ENCODE measurements at places on chromosomes 2 and 18. TPM values are rescaled to one million over a fixed set of nuclear protein-coding genes. Genes with fewer than 3 reads are reported as not detected.

The ADAM23 gene
- total RNA-seq, result 28.1 TPM

- H3K27ac ChIP-seq, result no peak overlapping the region
- no peaks in the 10 kb centered on the region for H3K27me3 ChIP-seq
- H3K4me1 ChIP-seq, result no peaks in the 10 kb centered on the region
- no peak overlapping the region for H3K4me3 ChIP-seq
- DNase-seq, result no peak
- H3K36me3 ChIP-seq, result no peaks in the 10 kb centered on the region
Observed at GRCh38 chr2:26442301-26442700, 35.6 kb downstream of the OTOF start.

The GULP1 gene
- total RNA-seq, result not detected

DNA sequence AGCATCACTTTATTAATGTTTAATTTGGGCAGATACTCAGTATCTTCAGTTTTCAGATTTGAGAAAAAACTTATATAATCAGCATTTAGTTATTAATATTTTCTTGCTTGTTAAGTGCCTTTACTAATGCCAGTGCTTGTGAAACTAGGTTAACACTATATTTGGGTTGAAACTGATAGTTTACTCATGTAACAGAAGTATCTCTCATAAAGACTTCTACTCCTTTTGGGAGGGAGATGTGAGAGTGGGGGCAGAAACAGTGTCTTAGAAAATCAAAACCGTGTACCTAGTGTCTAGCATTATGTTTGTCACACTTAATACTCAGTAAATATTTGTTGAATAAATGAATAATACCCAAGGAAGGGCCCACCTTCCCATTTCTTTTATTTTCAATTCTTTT, 129.5 kb downstream of the MSTN start:
- no peaks in the 10 kb centered on the region for H3K27me3 ChIP-seq
- H3K36me3 ChIP-seq, result no peaks in the 10 kb centered on the region
- no peak for DNase-seq
- H3K4me1 ChIP-seq, result no peaks in the 10 kb centered on the region
- H3K27ac ChIP-seq, result no peak overlapping the region
- no peak overlapping the region for H3K4me3 ChIP-seq

- H3K4me3 ChIP-seq, result no peak overlapping the region
- H3K4me1 ChIP-seq, result peaks cover 39% of the 10 kb centered on the region
- no peak overlapping the region for H3K27ac ChIP-seq
- no peak for DNase-seq
Observed at GRCh38 chr2:112255875-112256274, 1.0 kb upstream of the ZC3H8 start.

GRCh38 chr2:30684516-30684915, 122.7 kb downstream of the CAPN13 start:
- DNase-seq, result no peak
- H3K27ac ChIP-seq, result no peak overlapping the region
- H3K36me3 ChIP-seq, result no peaks in the 10 kb centered on the region
- H3K4me1 ChIP-seq, result no peaks in the 10 kb centered on the region
- H3K27me3 ChIP-seq, result no peaks in the 10 kb centered on the region

DNA sequence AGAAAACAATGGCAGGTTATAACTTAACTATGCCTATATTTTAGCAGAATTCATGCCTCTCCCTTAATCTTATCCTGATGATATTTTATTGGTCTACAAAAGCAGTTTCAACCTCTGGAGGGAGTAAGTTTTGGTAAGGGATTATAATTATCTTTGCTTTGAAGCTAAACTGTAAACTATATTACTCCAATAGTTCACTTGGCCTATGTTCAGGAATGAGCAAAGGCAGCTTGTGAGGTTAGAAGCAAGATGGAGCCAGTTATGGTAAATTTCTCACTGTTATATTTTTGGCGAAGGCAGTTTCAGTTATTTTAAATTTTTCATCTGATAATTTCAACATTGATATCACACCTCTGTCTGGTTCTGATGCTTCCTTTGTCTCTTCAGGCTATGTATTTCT, 192.5 kb upstream of the RGPD4 start:
- no peaks in the 10 kb centered on the region for H3K4me1 ChIP-seq
- H3K4me3 ChIP-seq, result no peak overlapping the region
- no peak overlapping the region for H3K27ac ChIP-seq
- no peak for DNase-seq
- no peaks in the 10 kb centered on the region for H3K27me3 ChIP-seq
- H3K36me3 ChIP-seq, result no peaks in the 10 kb centered on the region

GRCh38 chr2:32947076-32947483, 327 bp downstream of the LTBP1 start:
- H3K27ac ChIP-seq, result no peak overlapping the region
- H3K27me3 ChIP-seq, result no peaks in the 10 kb centered on the region
- H3K4me3 ChIP-seq, result peak overlapping the region; percentile 50
- no peaks in the 10 kb centered on the region for H3K36me3 ChIP-seq
- H3K4me1 ChIP-seq, result no peaks in the 10 kb centered on the region
- DNase-seq, result no peak

The WDFY1 gene
- 37.7 TPM for total RNA-seq

The IL1B gene
- 1.3 TPM for total RNA-seq

The TNFRSF11A gene
- 1.3 TPM for total RNA-seq

DNA sequence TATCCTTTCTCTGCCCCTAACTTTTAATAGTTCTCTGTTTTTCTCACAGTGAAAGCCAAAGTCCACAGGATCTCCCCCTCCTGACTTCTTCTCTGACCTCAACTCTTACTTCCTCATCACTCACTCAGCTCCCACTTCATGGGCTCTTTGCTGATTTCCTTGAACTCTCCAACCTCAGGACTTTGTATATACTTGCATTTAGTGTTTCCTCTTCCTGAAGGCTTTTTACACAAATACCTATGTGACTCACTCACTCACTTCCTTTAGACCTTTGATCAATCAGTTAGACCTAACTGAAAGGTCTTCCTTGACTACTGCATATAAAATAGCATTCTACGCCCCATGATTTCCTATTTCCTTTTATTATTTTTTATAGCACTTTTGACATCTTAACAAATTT, 233.1 kb upstream of the MEX3C start:
- no peak overlapping the region for H3K27ac ChIP-seq
- H3K4me3 ChIP-seq, result no peak overlapping the region
- H3K4me1 ChIP-seq, result no peaks in the 10 kb centered on the region
- no peaks in the 10 kb centered on the region for H3K27me3 ChIP-seq

GRCh38 chr2:241568726-241569125, 10.2 kb downstream of the BOK start:
- no peaks in the 10 kb centered on the region for H3K36me3 ChIP-seq
- H3K27ac ChIP-seq, result no peak overlapping the region

DNA sequence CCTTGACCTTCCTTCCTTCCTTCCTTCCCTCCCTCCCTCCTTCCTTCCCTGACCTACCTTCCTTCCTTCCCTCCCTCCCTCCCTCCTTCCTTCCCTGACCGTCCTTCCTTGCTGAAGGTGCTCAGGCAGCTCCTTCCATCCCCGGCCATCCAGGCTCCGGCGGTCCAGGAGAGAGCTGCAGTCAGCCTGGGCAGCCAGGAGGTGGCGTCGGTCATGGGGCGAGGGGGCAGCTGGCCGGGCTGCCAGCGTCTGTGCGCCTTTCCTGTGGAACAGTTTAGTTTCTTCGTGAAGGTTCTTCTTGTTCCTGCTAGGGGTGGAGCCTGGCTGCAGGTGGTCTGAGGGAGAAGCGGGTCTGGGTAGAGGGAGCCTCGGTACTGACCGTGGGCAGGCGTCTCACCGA, 15.7 kb downstream of the GPR35 start:
- H3K4me1 ChIP-seq, result peaks cover 6% of the 10 kb centered on the region
- H3K27me3 ChIP-seq, result no peaks in the 10 kb centered on the region
- H3K27ac ChIP-seq, result no peak overlapping the region
- no peak for DNase-seq

The ZBTB7C gene
- not detected for total RNA-seq

DNA sequence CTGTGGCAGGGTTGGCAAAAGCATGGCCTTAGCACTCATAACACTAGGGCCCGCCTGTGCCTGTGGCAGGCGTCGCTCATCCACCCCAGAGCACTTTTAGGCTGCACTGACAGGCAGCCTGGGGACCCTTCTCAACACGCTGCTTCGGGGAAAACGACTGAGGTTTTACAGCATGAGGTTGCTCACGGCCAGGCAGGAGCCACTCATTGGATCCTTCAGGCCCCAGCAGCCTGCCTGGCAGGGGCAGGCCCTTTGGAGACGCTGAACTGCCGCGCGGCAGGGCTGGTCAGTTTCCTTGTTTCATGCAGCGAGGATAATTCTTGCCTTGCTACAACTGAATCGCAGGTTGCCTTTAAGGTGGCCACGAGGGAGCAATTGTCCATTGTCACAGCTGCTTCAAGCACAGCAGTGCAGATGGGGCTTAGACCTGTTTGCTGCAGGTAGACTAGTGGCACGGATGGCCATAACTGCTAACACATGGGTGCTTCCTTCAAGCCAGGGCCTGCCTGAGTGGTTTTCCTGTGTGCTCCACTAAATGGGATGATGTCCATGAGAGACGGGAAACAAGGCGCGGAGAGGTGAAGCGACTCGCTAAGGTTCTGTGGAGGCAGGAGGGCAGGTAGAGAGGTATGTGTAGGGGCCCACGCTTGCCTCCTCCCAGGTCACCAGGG, 49.9 kb upstream of the HS6ST1 start:
- H3K27ac ChIP-seq, result no peak overlapping the region
- H3K4me1 ChIP-seq, result peaks cover 11% of the 10 kb centered on the region
- H3K27me3 ChIP-seq, result no peaks in the 10 kb centered on the region
- no peak for DNase-seq

DNA sequence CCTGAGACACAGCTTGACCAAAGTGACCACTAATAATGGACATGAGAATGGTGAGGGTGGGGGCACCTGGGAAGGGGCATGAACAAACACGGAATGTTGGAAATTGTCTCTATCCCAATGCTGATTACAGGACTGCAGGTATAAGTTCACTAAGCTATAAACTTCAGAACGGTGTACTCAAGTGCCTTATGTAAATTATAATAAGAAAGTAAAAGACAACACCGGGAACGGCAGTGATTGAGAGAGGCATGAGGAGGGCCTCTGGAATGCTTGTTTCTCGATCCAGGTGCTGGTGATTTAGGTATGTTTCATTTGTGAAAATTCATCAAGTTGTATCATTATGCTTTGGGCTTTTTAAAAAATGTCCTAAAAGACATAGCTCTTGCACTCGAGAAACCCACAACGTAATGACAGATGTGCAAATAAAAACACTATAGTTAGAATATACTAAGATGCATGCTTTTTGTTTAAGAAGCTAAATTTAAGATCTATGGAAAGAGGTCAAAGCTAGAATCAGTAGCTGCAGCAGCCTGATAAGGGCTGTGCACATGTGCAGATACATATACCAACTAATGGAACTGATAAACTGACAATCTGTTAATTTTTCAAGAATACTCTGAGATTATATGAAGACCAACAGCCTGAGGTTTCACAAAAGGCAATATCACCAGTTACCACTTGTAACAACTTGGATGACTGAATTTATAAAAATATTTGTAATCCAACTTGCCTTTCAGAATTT, 7.6 kb downstream of the HIBCH start:
- no peak overlapping the region for H3K27ac ChIP-seq
- no peaks in the 10 kb centered on the region for H3K27me3 ChIP-seq
- no peaks in the 10 kb centered on the region for H3K4me1 ChIP-seq
- no peak overlapping the region for H3K4me3 ChIP-seq

The PLA2R1 gene
- not detected for total RNA-seq

DNA sequence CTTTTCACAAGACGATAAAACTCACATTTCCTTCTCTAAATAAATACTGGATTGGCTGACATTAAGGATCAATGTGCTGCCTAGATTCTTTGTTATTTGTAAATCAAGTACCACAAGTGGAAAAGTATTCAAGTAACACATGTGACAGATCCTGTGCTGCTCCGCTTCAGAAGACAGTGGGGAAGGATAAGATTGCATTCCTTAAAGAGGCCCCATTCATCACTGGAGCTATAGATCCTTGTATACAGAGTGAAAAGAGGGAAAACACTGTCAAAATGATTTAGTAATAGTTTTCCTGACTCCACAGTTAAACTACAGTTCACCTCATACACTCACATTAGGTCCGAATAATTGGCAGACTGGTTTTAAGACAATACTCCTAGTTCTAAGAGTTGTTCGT, 108.0 kb upstream of the CSRNP3 start:
- DNase-seq, result no peak
- H3K4me1 ChIP-seq, result no peaks in the 10 kb centered on the region
- no peaks in the 10 kb centered on the region for H3K36me3 ChIP-seq
- no peak overlapping the region for H3K27ac ChIP-seq
- no peak overlapping the region for H3K4me3 ChIP-seq

- DNase-seq, result peak; percentile 61
- H3K4me1 ChIP-seq, result peaks cover 74% of the 10 kb centered on the region
- peak within 1 kb of the TSS; percentile 58 for H3K4me3 ChIP-seq
- H3K27ac ChIP-seq, result peak within 1 kb of the TSS; percentile 64
- no peaks in the 10 kb centered on the region for H3K36me3 ChIP-seq
Observed at GRCh38 chr2:241858206-241859016, at the start of gene PDCD1. PDCD1 (minus strand) TSS chr2:241858894; CDS start chr2:241858838, 56 bp downstream.

DNA sequence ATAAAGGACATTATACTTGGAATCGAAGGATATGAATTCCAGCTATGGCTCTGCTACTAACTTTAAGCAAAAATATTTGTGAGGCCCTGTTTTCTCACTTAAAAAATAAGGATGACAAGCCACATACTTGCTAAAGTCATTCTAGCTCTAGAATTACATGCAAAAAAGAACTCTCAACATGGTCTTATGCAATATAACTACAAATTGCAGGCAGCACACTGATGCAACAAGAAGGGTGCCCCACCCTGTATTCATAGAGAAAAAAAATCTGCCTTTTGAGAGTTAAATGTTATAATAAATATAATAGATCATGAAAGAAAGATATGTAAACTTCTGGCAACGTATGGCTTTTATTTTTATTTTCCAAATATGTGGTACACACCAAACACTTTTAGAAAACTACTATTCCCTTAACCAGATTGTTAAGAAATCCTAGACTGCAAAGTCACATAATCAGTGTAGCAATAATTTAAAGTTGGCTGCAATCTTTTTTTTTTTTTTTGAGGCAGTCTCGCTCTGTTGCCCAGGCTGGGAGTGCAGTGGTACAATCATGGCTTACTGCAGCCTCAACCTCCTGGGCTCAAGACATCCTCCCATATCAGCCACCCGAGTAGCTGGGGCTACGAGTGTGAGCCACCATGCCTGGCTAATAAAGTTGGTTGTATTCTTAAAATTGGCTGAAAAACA, 40.2 kb upstream of the WDSUB1 start:
- H3K4me3 ChIP-seq, result no peak overlapping the region
- H3K27ac ChIP-seq, result no peak overlapping the region
- no peak for DNase-seq
- no peaks in the 10 kb centered on the region for H3K36me3 ChIP-seq
- no peaks in the 10 kb centered on the region for H3K4me1 ChIP-seq
- no peaks in the 10 kb centered on the region for H3K27me3 ChIP-seq

GRCh38 chr2:64423303-64423702, 30.7 kb upstream of the LGALSL start:
- no peaks in the 10 kb centered on the region for H3K4me1 ChIP-seq
- H3K36me3 ChIP-seq, result no peaks in the 10 kb centered on the region
- H3K27me3 ChIP-seq, result no peaks in the 10 kb centered on the region
- H3K27ac ChIP-seq, result no peak overlapping the region
- no peak overlapping the region for H3K4me3 ChIP-seq

Data from CD4-positive, alpha-beta memory T cell (primary cell).